IPS DF 6.9 (cell line): ENCODE measurements at places on chromosomes 4 and X.

DNA sequence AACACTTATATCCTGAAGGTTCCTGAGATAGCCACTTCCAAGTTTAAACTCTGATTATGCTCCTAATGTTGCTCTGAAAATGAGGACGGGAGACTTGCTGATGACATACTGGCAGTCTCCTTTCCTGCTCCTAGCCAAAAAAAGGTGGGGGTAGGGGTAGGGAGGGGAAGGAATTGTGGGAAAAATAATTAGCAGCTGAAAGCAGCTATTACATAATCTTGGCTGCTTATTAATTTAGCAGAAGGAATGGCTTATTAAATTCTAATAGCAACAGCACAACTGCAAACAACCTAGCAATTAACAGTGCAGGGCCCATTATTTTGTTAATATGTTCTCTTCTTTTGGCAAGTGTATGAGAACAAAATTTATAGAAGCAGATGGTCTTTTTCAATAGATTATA, 2.0 kb upstream of the AP1S2 start:
- DNase-seq = no peak

GRCh38 chr4:24741910-24742309, 53.5 kb upstream of the SOD3 start:
- DNase-seq = no peak

DNA sequence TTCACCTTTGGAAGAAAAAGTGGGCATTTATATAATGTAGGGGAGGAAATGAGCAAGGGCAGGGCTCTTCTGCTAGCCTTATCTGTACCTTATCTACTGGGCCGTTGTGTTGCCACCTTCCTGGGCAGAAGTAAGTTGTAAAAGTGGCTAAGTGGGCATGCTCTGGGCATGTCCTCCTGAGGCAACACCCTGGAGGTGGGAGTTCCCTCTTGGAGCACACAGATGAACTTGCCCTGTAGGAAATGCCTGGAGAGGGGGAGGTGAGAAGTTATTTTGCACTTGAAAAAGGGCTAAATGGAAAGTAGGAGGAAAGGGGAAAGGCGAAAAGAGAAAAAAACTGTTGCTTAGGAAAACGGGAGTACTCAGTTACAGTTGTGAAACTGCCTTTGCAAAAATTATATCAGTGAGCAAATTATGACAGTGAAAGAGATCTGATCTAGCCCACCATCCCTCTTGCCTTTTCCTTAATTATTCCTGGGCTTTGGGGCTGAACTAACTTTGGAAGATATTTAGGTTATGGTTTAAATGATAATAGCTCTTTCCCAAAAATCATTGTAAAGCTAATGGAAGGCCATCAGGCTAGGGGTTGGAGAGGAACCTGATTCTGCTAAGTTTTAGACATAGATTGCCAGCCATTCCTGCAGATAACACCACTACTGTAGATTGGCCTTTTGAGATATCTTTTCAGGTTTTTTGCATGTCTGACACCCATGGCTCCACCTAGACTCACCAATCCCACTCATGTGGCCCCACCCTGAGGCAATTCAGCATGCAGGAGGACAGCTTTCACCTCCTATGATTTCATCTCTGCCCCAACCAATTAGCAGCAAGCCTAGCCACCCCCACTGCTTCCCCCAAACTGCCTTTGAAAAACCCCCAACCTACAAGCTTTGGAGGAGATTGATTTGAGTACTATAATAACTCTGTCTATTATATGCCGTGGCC, 20.5 kb upstream of the ZNF81 start:
- DNase-seq = no peak

GRCh38 chrX:41604177-41604576, 84.6 kb upstream of the GPR34 start:
- no peak for DNase-seq

GRCh38 chr4:150322646-150323045, 244.4 kb downstream of the DCLK2 start:
- no peak for DNase-seq

DNA sequence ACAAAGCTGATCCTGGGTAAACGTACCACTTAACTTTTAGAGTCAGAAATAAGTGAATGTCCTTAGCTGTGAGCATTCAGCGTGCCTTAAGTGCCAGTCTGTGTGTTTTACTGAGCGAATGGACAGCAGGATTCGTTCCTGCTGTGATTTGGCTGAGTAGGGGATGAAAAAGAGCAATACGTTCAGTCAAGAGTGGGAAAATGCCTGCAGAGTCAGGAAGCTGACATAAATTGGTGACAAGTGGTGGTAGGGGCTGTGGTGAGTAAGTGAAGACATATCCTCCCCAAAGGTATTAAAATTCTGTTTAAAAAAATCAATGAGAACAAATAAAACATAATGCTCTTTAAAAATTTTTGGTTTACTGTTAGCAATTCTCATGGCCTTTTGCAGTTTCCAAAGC, 56.6 kb upstream of the TNIP3 start:
- no peak for DNase-seq

- no peak for DNase-seq
Observed at GRCh38 chrX:148412006-148412405, 88.4 kb upstream of the AFF2 start.

- no peak for DNase-seq
Observed at GRCh38 chr4:174669270-174669669, 147.0 kb upstream of the HPGD start.

DNA sequence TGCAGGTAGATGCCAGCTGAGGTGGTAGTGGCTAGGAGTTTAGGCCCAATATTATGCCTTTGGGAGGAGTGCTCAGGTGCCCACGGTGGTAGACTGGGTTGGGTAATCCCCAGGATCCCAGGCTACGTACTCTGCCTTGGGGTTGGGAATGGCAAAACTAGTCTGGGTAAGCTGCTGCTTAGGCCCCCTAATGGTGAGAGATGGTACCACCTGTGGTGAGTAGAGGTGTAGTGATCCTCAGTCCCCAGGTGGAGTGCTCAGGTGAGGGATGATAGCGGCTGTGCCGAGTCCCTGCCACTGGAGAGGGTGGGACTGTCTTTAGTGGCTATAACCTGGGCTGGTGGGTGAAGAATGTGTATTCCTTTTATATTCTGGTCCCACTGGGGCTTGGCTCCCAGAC, 75.2 kb downstream of the IL1RAPL2 start:
- peak; percentile 5 for DNase-seq

DNA sequence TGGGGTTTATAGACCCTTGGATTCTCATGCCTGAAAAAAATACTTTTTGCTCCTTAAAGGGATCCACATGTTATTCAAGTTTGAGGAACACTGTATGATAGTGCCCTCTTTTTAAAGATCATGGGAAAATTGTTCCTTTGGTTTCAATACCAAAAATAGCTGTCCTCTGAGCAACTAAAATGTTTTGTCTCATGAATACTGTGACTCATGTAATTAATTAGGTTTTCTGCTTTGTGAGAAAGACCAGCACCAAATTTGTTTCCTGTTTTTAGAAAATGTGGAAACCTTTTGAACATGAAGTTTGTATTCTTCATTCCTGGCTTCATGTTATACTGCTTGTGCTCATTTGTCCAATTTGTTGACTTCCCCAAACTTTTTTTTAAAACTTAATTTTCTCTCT, 127.6 kb upstream of the SH3RF1 start:
- DNase-seq = no peak

GRCh38 chr4:56658528-56658927, 22.6 kb downstream of the HOPX start:
- DNase-seq = no peak

- DNase-seq = no peak
Observed at GRCh38 chr4:87949961-87950360, 25.6 kb upstream of the SPP1 start.

- DNase-seq = no peak
Observed at GRCh38 chr4:99947190-99947578, 766 bp upstream of the DNAJB14 start.

GRCh38 chr4:11451716-11452115, 23.0 kb upstream of the HS3ST1 start:
- no peak for DNase-seq

DNA sequence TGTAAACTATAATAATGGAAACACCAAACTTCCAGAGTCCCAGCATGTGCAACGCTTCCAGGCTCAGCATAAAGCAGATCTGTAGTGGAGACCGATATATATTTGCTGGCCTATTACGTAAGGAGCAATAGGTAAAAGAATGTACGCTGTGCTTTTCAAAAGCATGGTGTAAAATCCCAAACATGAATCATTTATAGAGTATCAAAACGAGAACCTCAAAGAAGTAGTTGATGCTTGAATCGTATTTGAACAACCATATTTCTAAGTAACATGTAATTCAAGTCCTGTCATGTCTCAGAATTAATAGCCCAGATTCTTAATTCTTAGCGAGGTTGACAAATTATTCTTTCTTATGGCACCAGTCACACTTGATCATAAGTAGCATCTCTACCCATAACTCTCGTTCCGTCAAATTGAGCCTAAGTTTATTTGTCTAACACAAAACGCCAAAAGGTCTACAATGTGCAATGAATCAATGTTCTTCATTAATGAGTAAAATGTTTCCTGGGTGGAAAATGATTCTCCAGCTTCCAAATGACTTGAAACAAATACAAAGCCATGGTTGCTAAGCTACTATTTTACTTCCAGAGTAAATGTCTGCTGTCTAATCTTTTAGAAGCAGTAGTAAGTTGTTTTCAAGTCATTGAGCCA, 811.5 kb upstream of the FRG1 start:
- DNase-seq = no peak

- DNase-seq = no peak
Observed at GRCh38 chr4:104470770-104471169, 23.9 kb downstream of the CXXC4 start.

- DNase-seq = peak; percentile 31
Observed at GRCh38 chrX:129115104-129115503, 408.2 kb downstream of the SMARCA1 start.

DNA sequence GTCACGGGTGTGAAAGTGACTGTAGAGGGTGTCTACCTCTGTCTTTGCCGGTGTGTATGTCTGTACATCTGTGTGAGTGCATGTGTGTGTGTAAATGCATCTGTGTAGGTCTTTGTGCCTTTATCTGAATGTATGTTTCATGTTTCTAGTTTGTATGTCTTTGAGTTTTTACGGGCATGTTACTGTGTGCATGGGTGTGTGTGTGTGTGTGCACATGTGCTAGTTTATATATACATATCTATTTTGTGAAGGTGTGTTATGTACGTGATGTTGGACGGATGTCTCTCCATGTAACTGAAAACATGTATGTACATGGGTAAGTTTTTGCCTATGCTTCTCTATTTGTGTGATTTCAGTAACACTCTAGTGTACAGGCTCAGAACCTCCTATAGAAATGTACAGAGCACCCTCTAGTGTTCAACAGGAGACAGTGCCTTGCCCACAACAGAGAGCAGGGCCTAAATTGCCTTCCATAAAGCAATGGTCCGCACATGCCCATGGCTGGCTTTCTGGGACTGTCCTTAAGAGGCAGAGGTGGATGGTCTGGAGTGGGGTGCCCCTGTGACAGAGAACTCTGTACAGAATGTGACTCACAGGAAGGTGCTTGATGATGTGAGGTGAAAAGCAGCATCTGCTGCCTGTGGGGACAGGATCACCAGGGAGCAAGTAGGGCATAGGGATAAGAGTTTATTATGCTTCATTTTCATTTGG, 343.5 kb downstream of the RAPGEF2 start:
- DNase-seq = peak; percentile 18

- no peak for DNase-seq
Observed at GRCh38 chr4:53855581-53856250, 208.7 kb downstream of the CHIC2 start.

DNA sequence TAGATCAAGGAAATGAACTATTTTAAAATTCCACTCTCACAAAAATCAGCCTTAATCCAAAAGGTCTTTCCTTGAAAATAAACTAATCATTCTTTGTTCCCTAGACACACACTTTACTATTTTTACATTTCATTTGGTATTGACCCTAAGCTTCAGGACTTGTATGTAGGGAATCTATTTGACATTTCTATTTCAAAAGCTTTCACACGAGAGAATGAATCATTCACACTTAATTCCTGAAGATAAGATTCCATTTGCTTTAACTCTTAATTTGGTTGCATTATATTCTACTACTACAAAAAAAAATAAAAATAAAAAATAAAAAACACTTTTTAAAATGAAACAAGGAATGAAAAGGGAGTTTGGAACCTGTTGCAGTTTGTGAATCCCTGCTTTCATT, 43.7 kb downstream of the EDNRA start:
- no peak for DNase-seq

- DNase-seq = no peak
Observed at GRCh38 chr4:53986062-53986461, 78.3 kb downstream of the CHIC2 start.

- no peak for DNase-seq
Observed at GRCh38 chr4:28010577-28011240, 1150.1 kb downstream of the STIM2 start.

DNA sequence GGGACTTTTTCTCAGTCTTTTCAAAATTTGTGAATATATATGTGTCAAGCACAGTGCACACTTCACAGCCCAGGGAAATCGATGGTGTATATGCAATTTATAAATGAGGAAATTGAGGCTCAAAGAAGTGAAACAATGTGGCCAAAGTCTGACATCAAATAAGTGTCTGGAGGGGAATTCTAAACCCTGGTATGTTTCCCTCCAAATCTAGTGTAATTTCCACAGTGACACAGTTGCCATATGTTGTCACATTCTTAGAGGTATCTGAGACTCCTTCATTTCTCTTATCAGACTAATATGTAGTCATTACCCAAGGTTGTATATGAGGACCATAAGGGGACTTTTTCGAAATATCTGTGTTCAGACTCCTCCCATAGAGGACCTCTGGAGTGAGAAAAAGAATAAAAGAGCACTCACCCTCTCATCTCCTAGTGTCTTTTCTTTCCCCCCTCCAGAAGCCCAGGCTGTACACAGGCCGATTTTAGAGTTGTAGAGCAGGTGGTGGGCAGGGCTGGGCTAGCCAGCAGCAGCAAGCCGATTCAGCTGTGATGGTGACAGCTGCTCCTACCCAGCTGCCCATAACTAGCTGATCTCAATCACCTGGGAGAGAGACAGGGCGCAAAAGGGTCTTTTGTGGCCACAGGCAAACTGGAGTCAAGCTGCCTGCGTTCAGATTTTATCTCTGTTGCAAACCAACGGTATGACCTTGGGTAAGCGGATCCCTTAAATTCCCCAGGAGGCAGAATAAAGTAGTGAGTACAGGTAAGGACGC, 55.1 kb downstream of the CLCN5 start:
- no peak for DNase-seq

- DNase-seq = peak; percentile 11
Observed at GRCh38 chrX:111447298-111447697, 35.3 kb upstream of the DCX start.
